ENCODE measurements at places on chromosomes 5 and 9. TPM values are rescaled to one million over a fixed set of nuclear protein-coding genes. Genes with fewer than 3 reads are reported as not detected.

- DNase-seq = no peak
- H3K27me3 ChIP-seq = peaks cover 11% of the 10 kb centered on the region
- H3K4me1 ChIP-seq = no peaks in the 10 kb centered on the region
- H3K27ac ChIP-seq = no peak overlapping the region
- H3K4me3 ChIP-seq = no peak overlapping the region
These were observed 62.3 kb upstream of the RIOK2 start for GRCh38 chr5:97245386-97245785.

- H3K36me3 ChIP-seq = no peaks in the 10 kb centered on the region
- H3K27ac ChIP-seq = no peak overlapping the region
- peaks cover 4% of the 10 kb centered on the region for H3K4me1 ChIP-seq
- no peak for DNase-seq
- H3K4me3 ChIP-seq = no peak overlapping the region
These were observed 201.1 kb downstream of the SNX18 start for GRCh38 chr5:54718656-54719055.

SV2C gene
- total RNA-seq = not detected

SPATA31E1 gene
- total RNA-seq = not detected

PCDHGC5 gene
- not detected for total RNA-seq

LRRC26 gene
- total RNA-seq = not detected

DNA sequence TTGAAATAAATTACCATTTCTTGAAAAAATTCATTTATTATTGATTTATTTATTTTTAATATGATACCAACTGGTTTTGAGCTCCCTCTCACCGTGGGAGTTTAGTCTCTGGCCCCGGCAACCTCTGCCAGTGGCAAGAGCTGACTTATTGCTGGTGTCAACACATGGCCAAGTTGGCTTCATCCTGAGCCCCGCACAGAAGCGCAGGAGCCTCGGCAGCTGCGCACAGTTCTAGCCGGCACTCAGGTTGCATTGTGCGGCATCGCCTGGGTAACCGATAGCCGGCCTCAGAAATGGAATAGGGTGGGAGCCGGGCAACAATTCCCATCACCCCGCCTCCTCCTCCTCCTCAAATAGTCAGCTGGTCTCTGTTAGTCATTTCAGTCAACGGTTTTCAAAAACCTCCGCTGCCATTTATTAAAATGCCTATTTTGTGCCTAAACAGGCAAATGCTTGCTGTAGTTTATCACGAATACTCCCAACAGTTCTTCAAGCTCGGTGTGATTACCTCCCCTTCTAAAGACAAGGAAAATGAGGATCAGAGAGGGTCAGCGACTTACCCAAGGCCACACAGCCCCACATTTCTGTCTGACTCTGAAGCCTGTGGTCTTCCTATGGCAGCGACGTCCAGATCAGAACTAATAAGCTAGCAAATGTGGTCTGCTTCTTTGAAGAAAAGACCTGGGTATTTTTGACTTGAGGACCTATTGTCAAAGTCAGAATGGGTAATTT is 15.7 kb upstream of the MSX2 start:
- no peak overlapping the region for H3K27ac ChIP-seq
- no peaks in the 10 kb centered on the region for H3K36me3 ChIP-seq
- H3K27me3 ChIP-seq = peaks cover 8% of the 10 kb centered on the region

C5 gene
- 1.0 TPM for total RNA-seq

DNA sequence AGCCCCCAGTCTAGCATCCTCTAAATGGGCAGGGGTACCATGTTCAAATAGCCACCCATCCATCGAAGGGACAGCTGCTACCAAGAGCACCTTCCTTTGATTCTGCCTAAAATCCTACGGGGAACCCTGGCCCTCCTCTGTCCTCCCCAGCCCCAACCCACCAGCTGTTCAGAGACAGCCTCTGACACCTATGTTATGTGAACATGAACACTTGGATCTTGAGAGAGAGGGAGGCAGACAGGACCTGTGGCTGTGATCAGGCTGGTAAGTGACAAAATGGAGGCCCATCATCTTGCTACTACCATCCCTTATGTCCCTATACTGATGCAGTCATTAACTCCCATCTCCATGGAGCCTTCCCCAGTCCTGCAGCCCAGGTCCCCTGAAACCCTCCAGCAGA is 8.2 kb downstream of the SLC23A1 start:
- no peaks in the 10 kb centered on the region for H3K27me3 ChIP-seq
- no peak for DNase-seq
- H3K36me3 ChIP-seq = no peaks in the 10 kb centered on the region
- peaks cover 2% of the 10 kb centered on the region for H3K4me1 ChIP-seq
- H3K27ac ChIP-seq = no peak overlapping the region

- H3K4me3 ChIP-seq = no peak overlapping the region
- no peak overlapping the region for H3K27ac ChIP-seq
- no peaks in the 10 kb centered on the region for H3K36me3 ChIP-seq
- peaks cover 7% of the 10 kb centered on the region for H3K4me1 ChIP-seq
These were observed 4.3 kb upstream of the SGCD start for GRCh38 chr5:156322666-156323065.

WNT8A gene
- not detected for total RNA-seq

DNA sequence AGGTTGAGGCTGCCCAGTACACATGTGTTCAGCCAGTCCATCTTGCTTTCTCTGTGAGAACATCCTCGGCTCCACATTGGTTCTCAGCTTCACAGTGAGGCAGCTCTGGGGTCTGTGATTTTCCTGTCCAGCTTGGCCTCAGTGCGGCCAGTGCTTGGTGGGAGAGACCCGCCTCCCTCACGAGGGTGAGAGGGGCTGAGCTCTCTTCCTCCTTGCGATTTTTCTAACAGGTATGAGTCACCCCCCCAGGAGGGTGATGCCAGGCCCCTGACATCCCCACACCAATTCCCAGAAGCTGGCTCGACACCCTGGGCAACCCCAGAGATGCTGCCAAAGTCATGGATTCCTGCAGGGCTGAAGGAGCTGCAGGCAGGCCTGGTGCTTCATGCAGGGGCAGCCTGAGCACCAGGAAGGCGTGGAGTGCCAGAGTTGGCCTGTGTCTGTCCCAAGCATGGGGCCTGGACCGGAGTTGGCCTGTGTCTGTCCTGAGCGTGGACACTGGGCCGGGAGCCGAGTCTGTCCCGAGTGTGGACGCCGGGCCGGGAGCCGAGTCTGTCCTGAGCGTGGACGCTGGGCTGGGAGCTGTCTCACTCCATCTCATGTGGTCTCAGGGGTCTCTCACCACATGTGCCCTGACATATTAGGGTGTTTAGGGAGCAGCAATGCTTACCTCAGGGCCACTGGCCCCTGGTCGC is 408.6 kb upstream of the IRX4 start:
- H3K4me3 ChIP-seq = no peak overlapping the region
- H3K4me1 ChIP-seq = no peaks in the 10 kb centered on the region
- no peak overlapping the region for H3K27ac ChIP-seq
- no peak for DNase-seq

GRCh38 chr9:92164490-92164889 is 49.3 kb upstream of the SPTLC1 start:
- DNase-seq = no peak
- H3K27ac ChIP-seq = no peak overlapping the region
- no peak overlapping the region for H3K4me3 ChIP-seq
- H3K36me3 ChIP-seq = no peaks in the 10 kb centered on the region
- peaks cover 11% of the 10 kb centered on the region for H3K27me3 ChIP-seq

DNA sequence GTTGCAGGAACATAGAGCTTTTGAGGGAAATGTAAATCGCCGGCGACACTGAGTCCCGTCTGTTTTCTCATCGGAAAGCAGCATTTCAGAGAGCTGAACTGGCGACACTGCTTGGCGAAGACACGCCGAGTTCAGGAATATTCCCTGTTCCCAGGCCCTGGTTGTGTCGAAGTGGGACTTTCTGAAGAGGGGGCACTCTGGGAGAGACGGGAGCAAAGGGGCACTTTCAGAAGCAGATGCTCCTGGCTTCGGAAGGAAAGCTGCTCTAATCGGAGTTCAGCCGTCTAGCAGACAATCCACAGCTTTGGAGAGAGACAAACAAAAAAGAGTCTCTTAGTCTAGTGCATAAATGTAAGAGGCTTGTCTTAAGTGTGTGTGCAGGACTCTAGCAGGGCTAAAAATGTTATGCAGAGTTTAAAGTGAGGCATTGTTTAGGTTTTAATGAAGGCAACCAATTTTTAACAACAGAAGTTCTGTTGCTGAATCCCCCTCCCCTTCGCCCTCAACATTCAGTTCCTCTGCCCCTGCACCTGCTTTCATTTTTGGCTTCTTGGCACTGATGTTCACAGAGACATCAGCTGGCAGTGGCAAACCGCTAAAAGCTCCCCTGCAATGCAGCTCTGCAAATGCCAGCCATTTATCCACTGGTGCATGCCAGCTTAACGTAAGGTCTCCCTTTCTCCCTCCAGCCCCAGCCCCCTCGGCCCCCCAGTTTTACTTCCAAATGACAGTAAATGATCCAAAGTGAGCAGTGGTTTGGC is 289.5 kb upstream of the MPDZ start:
- H3K4me3 ChIP-seq = peak overlapping the region; percentile 59
- H3K36me3 ChIP-seq = no peaks in the 10 kb centered on the region
- no peak overlapping the region for H3K27ac ChIP-seq
- peaks cover 5% of the 10 kb centered on the region for H3K27me3 ChIP-seq
- peaks cover 5% of the 10 kb centered on the region for H3K4me1 ChIP-seq
- DNase-seq = no peak

DNA sequence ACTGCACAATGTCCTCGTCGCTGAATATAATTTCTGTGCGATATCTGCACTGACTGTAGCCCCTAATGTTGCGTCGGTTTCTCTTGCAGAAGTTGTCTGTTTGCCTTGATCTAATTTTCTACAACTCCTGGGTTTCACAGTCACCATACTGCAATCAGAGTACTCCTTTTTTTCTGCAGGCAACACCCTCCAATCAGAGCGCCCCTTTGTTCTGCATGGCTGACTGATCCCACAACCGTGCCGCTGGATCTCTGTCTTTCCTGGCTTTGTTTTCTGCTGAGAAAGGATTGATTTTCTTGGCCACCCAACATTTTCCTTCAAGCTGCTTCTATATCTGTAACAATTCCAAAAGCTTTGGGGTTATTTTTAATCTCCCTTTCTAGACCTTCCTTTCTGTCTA is 182.2 kb upstream of the SMARCA2 start:
- no peaks in the 10 kb centered on the region for H3K4me1 ChIP-seq
- H3K27me3 ChIP-seq = peaks cover 3% of the 10 kb centered on the region
- no peak overlapping the region for H3K27ac ChIP-seq

DNA sequence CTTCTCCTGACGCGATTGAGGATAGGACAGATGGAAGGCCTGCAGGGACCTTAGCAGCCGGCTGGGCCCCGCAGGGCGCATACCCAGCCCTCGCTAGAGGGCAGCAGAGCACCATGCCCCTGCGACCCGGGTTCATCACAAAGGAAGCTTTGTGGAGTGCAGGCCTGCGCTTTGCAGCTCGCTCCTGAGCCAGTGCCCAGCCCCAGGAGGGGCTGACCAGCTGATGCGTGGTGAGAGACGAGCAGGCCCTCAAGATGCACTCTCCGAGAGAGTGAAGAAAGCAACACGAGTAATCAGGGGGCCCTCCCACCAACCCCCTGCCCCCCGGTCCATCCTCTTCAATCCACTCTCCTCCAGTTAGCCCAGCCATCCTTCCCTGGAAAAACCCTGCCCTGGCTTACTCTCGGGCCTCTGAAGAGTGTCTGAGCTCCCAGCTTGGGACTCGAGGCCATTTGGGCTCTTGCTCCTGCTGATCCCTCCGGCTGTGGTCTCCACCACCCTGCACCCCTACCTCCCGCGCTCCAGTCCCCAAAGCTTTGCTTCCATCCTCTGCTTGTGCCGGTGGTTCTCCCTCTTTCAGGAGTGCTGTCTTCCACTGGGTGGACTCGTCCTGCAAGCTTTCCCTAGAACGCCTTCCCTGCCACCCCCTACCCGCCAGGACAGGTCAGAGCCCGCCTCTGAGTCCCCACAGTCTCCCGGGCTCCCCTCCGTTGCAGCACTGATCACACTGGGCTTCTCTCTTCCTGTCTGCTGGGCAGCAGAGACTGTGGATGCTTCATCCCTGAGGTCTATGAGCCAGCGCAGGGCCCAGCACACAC is 9.1 kb upstream of the KIF12 start:
- peak; percentile 29 for DNase-seq
- no peaks in the 10 kb centered on the region for H3K36me3 ChIP-seq
- no peak overlapping the region for H3K27ac ChIP-seq
- peaks cover 19% of the 10 kb centered on the region for H3K27me3 ChIP-seq

DNA sequence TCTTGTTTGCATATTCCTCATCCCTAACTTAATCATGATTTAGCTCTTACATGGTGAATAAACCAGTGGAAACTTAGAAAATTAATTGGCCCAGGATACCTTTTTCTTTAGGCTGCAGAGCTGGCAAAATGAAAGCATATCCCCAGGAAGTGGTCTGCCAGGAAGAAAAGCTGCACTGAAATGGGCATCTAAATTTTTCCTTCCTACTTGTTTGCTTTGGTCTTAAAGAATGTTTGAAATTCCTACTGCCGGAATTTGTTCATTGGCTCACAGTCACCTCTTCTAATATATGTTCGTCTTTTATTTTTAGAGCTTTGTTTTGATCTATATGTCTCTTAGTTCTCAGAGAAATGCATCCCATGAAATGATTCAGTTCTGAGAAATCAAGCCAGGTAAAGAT is 113.2 kb upstream of the ELL2 start:
- H3K4me3 ChIP-seq = no peak overlapping the region
- no peaks in the 10 kb centered on the region for H3K4me1 ChIP-seq
- H3K27ac ChIP-seq = no peak overlapping the region
- no peaks in the 10 kb centered on the region for H3K27me3 ChIP-seq
- no peaks in the 10 kb centered on the region for H3K36me3 ChIP-seq

GRCh38 chr5:124057724-124058231 is 545.8 kb downstream of the CSNK1G3 start:
- peaks cover 26% of the 10 kb centered on the region for H3K4me1 ChIP-seq
- H3K4me3 ChIP-seq = no peak overlapping the region
- no peaks in the 10 kb centered on the region for H3K36me3 ChIP-seq
- H3K27ac ChIP-seq = no peak overlapping the region
- no peak for DNase-seq

SLC45A2 gene
- not detected for total RNA-seq

DNA sequence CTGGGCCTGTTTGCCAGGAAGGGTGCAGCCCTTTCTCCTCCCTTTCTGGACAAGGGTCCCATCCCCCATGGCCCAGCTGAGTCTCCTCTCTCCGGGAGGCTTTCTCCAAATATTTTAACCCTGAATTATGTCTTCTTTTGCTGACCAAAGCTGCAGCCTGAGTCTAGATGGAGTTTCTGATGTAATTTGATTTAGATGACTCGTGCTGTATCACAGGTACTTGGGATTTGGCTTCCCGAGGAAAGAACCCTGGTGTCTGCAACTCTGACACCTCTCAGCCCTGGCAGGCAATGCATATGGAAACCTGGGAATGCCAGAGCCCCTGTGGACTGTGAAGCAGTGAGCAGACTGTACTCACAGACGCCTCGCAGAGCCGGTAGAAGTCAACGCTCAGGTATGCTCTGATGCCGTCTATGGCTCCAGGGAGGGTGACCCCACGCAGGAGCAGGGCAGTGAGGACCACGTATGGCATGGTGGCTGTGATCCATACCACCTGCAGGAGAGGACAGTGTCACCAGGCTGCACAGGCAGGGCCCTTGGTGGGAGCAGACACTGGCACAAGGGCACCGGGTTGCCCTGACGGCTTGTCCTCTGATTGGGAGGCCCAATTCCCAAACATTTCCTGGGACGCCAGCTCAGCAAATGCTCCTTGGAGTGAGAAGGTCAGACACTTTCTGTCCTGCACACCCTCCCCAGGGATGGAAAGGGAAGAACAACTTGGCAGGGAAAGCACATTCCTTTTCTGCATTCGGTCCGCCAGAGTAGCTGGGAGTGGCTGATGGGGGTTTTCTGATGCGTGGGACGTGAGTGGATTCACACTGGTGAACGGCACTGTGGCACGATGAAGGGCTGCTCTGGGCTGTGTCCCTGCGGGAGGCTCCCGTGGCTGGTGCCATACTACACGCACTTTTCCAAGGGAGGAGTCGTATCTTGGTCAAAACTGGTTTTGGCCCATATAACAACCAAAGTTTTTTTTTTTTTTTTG is 24.7 kb downstream of the SLC6A3 start:
- no peak for DNase-seq
- H3K27me3 ChIP-seq = no peaks in the 10 kb centered on the region
- H3K36me3 ChIP-seq = no peaks in the 10 kb centered on the region
- no peaks in the 10 kb centered on the region for H3K4me1 ChIP-seq
- no peak overlapping the region for H3K4me3 ChIP-seq
